ENCODE measurements at places on chromosomes 5 and 9. TPM values are rescaled to one million over a fixed set of nuclear protein-coding genes. Genes with fewer than 3 reads are reported as not detected.

IFNA2 gene
- not detected for total RNA-seq

LEAP2 gene
- 0.16 TPM for total RNA-seq

TMEM252 gene
- total RNA-seq, result not detected

IL3 gene
- total RNA-seq, result not detected

HAPLN1 gene
- not detected for total RNA-seq

STXBP1 gene
- total RNA-seq, result 31.7 TPM

TMOD1 gene
- total RNA-seq, result not detected

PFN3 gene
- not detected for total RNA-seq

PCYOX1L gene
- 10.1 TPM for total RNA-seq

OR1J2 gene
- total RNA-seq, result not detected

DBH gene
- not detected for total RNA-seq

FAXDC2 gene
- total RNA-seq, result 0.84 TPM

ASTN2 gene
- total RNA-seq, result 0.15 TPM

NR5A1 gene
- not detected for total RNA-seq

GTF2H2C gene
- total RNA-seq, result 18.9 TPM

PHF24 gene
- total RNA-seq, result 0.27 TPM

SPATA31C1 gene
- total RNA-seq, result not detected

FOXD4L5 gene
- not detected for total RNA-seq
